ENCODE measurements at places on chromosomes 6 and 20.

DNA sequence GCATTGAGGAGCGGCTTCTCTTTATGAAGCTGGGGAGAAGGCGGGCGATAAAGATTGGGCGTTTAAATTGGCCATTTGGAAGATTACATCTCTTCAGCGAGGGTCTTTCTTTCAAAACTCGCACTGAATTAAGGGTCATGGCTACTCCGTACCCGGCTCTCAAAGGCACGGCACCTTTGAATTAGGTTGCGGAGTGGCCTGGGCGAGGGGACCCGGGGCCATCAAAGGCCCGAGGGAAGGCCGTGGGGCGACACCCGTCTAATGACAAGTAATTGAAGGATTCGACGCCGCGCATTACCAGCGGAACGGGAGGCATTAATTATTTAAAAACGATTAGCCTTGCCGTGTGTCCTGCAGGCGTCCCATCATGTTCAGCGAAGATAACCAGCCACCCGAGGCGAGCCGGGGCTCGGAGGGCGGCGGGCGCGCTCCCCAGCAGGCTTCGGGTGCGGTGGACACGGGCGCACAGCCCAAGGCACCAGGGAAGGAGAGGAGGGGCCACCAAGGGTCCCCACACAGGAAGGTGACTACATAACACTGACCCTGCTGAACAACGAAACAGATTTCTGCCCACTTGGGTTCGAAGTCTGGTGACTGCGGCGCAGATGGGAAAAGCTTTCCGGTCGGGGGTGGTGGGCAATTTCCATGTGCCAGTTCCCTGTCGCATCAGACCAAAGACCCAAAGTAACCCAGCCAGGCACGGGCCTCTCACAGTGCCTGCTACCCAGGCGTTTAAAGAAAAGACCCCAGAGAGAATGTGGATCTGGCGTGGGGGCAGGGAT lies 7.4 kb downstream of the FOXA2 start:
- DNase-seq = no peak

GRCh38 chr6:136728033-136728939 lies 64.0 kb downstream of the MAP3K5 start:
- no peak for DNase-seq

DNA sequence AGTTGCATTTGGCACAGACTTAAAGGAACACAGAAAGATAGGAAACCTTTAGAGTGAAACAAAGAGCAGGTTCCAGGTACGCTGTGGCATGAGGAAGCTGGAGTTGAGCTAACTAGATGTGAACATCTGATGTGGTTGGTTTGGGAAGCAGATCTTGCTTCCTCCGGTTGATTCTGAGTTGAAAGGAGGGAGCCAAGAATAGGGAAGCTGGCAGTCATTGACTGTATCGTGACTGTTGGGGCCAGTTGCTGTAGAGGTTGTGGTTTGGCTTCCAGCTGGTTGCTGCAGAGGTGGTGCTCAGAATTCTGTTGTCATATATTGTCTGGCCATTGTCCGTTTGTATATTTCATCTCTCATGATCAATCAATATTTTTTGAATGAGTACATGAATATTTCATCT lies 325.9 kb downstream of the PLCB1 start:
- no peak for DNase-seq

- no peak for DNase-seq
These were observed 11.5 kb upstream of the DACT2 start for GRCh38 chr6:168331058-168331457.
